Lower leg skin (tissue), 4 donors: ENCODE measurements at places on chromosomes 6 and 20.

- no peak for DNase-seq
Observed at GRCh38 chr6:121592261-121592935, 157.0 kb downstream of the GJA1 start.

GRCh38 chr6:14732226-14732843 lies 513.5 kb upstream of the JARID2 start:
- DNase-seq: no peak

DNA sequence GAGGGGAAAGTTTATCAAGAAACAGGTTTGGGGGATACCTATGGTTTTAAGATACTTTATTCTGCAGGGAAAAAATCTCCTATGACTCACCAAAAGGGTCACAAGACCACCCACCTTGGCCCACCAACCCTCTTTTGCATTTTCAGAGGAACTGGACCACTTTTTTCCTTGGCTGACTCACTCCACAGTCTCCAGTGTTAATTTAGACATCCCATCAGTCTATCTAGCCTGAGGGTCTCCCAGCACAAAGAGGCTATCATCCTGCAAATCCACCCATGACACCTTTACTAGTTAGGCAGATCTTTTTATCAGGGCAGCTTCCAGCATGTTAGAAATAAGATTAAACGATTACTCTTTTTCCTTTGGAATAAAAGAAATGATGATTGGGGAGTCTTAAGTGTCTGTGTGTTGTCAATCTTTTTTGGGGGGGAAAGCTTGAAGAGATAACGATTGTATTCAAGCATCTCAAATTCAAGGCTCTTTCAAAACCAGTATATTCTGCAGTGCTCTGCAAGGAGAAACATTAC lies 138.1 kb upstream of the RIN2 start:
- DNase-seq: no peak

DNA sequence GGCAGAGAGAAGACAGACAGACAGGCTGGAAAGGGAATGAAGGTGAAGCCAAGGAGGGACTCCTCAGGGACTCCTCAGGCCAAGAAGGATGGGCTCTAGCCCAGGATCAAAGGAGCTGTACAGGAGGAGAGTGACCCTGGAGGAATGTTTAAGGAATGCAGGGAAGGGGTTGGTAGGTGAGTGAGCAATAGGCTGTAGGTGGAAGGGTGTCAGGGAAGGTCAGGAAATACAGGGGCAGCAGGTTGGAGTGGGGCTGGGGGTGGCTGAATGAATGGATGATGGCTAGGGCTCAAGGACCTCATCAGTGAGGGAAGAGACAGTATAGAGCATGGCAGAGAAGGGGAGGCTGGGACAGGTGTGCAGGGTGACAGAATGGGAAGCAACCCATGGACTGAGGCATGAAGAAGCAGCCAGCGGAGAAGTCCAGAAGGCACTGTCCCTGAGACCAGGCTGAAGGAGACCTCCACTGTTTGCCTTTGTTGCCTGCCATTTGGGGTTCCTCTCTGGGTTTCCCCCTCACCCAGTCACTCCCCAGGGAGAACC lies 13.2 kb downstream of the SYNGAP1 start:
- no peak for DNase-seq

GRCh38 chr6:13292774-13293173 lies 35.6 kb downstream of the TBC1D7 start:
- no peak for DNase-seq

DNA sequence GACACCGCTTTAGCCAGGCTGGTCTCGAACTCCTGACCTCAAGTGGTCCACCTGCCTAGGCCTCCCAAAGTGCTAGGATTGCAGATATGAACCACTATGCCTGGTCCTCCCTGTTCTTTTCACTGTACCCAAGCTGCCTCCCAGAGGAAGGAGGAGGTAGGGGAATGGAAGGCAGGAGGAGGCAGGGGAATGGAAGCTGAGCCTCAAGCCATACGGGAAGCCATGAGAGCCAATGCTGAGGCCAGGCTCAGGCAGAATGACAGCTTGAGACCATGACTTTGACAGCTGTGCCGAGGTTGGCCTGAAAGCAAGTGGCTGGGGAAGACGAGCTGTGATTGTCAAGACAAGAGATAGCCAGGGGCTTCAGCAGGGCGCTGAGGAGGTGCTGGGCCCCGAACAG lies 13.6 kb upstream of the ZNF335 start:
- DNase-seq: no peak

DNA sequence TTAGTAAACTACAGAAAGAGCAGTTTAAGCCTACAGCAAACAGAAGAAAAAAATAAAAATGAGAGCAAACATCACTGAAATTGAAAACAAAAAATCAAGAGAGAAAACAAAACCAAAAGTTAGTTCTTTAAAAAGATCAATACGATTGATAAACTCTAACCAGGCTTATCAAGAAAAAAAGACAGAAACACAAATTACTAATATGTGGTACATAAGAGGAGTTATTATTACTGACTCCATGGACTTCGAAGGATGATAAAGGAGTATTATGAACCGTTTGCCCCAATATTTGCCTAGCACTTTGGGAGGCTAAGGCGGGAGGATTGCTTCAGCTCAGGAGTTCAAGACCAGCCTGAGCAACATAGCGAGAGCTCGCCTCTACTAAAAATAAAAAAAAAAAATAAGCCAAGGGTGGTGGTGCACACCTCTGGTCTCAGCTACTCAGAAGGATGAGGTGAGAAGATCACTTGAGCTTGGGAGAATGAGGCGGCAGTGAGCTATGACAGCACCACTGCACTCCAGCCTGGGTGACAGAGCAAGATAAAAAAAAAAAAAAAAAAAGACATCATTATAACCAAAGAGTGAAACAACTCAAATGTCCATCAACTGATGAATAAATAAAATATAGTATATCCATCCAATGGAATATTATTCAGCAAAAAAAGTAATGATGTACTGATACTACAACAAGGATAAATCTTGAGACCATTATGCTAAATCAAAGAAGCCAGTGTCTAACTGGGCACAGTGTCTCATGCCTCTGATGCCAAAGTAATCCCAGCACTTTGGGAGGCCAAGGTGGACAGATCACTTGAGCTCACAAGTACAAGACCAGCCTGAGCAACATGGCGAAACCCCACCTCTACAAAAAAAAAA lies 12.9 kb downstream of the TRPC4AP start:
- DNase-seq: no peak

DNA sequence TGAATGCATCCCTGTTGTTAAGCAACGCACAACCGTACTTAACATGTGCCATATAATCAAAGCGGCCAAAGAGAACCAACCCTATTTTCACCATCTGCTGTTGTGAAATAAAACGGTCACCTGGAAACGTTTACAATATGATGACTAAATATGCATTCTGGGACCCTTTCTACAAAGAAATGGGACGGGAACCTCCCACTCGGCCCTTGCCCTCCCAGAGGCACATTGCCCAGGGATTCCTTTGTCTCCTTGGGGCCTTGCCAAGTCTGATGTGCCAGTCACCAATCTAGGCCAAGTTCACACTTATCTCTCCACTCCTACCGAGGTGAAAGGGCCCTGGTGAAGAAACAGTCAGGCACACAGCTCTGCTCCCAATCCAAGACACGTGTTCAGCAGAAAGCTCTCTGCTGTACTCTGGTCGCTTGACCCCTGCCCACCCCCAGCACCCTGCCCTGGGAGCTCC lies 427.4 kb upstream of the JARID2 start:
- no peak for DNase-seq

DNA sequence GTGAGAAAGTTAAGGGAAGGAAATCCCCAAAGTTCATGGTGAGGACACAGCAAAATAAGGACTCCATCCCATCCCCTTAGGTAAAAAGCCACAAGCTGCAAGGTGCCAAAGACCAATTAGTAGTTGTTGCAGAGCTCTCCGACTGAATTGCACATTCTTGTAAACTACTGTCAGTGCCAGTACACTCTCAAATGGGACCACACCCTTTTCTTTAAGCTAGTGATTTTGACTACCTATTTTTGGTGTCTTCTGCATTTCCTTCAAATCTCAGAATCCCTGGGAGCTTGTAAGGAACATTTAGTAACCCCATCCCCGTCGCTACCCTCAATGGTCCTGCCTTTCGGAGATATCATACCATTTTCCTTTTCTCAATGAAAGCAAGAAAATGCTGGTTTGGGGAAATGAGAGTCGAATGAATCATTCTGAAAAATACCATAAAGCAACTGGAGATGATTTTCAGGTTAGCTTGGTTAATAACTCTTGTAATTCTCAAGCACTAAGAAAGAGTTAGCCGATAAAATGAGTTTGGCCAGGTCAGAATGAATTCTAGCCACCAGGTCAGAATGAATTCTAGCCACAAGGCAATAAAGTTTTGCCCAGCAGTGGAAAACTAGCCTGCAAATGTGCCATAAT lies 5.2 kb upstream of the HMGN3 start:
- DNase-seq: no peak

DNA sequence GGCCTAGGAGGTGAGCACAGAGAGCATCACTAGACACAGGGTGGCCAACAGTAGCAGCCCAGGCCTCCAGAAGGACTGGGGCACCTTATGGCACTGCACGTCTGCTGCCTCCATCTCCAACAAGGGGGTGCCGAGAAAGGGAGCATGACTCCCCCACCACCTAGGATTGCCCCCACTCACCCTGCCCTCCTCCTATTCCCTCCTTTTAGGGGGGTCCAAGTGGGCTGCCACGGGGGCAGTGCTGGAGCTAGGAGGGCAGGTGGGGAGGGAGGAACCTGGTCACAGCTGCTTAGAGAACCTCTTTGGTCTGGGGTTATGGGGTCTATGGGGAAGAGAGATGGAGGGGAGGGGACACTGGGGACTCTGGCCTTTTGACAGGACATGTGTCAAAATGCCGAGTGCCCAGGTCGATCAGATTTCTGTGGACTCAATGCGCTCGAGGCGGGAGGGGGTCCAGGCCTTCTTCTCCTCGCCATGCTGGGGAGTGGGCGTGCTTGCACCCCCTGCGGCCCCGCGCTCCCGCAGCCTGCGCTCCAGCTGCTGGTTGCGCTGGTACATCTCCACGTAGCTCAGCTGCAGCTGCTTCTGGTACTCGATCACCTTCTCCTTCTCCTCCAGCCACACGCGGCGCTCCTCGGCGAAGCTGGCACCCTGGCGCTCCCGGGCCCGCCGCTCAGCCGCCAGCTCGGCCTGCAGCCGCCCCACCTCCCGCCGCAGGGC lies 4.5 kb upstream of the FASTKD5 start:
- DNase-seq: peak; percentile 77

- no peak for DNase-seq
Observed at GRCh38 chr6:132418235-132418965, 17.1 kb upstream of the MOXD1 start.

DNA sequence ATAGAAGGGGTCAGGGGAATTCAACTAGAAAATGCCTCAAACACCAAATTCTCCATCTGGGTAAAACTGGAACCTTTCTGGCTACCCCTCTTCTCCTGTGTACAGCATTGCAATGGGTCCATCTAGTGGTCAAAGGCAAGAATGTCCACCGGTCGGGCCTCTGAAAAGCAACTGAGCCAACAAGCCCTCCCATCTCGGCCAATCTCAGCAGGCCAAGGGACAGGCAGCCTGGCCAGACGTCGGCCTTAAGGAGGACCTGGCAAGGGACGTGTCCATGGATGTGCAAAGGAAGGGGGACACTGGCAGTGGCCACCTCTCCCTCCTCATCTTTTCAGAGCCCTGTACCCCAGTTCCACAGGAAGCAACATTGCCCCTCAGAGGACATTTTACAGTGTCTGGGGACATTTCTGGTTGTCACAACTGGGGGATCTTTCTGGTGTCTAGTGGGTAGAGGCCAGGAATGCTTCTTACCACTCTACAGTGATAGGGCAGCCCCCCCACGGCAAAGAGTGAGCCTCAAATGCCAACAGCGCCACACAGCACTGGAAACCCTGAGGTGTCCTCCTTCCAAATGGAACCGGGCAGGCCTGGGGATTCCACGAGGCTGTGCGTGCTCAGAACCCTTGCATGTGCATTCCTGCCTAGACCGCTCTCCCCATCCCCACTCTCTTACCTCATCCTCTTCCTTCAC lies 99.8 kb upstream of the FOXA2 start:
- peak; percentile 55 for DNase-seq

GRCh38 chr6:144922120-144922722 lies 637.1 kb downstream of the UTRN start:
- no peak for DNase-seq

GRCh38 chr6:125222531-125223455 lies 69.2 kb downstream of the TPD52L1 start:
- no peak for DNase-seq

GRCh38 chr6:86581833-86582232 lies 355.5 kb upstream of the HTR1E start:
- DNase-seq: no peak

GRCh38 chr20:9966966-9967365 lies 67.8 kb upstream of the ANKEF1 start:
- DNase-seq: no peak

DNA sequence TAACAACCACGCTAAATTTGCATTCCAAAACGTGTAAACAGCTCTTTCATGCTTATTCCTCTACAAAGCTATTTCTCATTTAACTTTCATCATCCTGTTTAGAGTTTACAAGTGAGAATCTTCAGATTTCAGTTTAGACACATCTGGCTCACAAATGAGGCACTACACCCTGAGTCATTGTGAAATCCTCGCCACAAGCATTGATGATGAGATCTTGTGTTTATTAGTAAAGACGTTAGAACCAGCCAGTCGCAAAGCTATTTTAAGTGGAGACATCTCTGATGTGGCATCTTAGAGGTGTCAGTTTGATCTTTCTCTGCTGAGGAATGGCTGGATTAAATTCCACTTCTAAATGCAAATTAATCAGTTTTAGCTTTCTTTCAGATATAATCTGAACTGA lies 8.3 kb upstream of the ISM1 start:
- no peak for DNase-seq

GRCh38 chr6:73340048-73340447 lies 14.0 kb downstream of the DPPA5 start:
- no peak for DNase-seq

GRCh38 chr6:3290149-3290930 lies 31.6 kb downstream of the PSMG4 start:
- peak; percentile 79 for DNase-seq

- DNase-seq: no peak
Observed at GRCh38 chr20:13858439-13858838, 73.6 kb downstream of the NDUFAF5 start.

DNA sequence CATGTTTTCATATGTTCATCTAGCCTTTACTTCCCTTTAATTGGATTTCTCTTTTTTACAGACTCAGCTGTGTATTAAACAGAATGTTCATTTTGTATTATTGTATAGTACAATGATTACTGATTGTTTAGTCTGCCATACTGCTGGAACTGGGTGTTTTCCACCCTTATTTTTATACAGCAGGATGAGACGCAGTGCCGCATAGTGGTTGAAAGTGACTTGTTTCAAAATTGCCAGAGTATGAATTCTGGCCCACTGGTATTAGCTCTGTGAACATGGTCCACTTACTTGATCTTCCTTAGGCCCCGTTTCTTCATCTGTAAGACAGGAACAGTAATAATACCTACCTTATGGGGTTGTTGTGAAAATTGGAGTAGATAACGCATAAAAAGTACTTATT lies 22.1 kb downstream of the AFDN start:
- DNase-seq: no peak

GRCh38 chr6:80541886-80542285 lies 435.4 kb downstream of the BCKDHB start:
- DNase-seq: no peak

- DNase-seq: no peak
Observed at GRCh38 chr6:168837254-168838036, 396.5 kb downstream of the SMOC2 start.

GRCh38 chr20:50314678-50315335 lies 124.2 kb downstream of the CEBPB start:
- peak; percentile 15 for DNase-seq
